NCI-H2081 treated with DMSO at 0.1 percent for 48 hours (cell line): ENCODE measurements at places on chromosomes 13 and 19.

- DNase-seq = no peak
Measured at GRCh38 chr13:37490176-37490779, 108.3 kb downstream of the POSTN start.

DNA sequence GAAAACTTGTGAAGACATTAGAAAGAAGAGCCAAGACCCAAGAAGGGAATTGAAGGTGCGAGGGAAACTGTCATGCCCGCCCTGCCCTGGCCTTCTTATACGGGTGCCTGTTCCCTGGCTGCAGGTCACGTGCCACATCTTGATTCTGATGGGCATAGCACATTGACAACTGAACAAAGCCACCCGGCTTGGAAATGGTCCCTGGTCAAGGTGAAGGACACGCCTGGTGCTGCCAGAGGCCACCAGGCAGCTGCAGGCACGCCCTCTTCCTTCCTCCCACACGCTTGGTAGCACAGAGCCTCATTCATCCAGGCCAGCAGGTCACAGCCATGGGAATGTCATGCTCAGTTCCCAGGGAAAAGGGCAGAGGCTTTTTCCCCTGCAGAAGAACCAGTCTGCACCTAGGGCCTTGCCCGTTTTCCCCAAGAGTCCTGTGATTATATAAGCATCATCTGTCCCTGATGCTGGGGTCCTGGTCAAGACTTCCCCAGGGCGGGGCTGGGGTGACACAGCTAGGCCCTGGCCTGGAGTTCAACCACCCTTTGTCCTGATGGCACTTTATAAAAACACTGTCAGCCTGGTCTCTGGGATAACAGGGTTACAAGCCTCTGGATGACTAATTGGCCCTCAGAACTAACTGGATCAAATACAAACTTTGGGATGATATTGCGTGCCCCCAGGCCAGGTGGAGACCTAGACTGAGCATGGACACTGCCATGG, 56.0 kb downstream of the CDADC1 start:
- DNase-seq = no peak

DNA sequence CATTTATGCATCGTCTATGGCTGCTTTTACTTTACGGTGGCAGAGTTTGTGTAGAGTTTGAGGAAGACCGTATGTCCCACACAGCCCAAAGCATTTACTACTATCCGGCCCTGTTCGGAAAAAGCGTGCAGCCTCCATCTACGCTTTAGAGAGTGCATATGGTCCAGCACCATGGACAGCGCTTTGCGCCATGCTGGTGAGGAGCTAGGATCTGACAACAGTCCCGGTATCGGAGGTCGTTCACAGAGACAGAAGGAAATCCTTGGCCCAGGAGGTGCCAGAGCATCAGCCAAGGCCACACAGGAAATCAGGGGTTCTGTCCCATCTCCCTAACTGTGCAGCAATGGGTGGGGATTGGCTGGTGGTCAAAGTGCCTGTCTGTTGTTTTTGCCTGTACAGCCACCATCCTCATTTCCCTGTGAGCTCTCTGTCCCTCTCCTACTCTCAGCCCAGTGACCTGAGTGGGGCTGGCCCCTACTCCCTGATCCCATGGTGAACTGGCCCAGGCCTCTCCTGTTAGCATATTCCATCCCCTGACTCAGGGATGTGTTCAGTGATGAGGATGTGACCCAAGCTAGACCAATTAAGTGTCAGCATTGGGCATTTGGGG, 16.2 kb upstream of the PRODH2 start:
- DNase-seq = no peak

DNA sequence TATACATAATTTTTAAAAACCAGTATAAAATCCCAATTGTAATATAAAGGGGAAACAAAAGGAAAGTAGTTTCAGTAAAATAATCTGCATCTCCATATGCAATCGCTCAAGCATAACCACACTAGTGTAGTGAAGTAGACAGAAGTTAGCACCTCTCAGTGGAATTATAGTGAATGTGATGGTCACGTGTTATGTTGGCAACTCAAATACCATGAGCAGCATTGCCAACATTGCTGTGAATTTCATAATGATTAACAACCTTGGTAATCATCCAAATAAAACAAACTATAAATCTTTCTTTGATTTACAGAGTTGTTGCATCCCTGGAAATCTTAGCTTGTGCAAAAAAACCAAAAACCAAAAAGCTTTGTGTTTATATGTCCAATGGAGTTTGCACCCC, 77.3 kb upstream of the SIAH3 start:
- no peak for DNase-seq

DNA sequence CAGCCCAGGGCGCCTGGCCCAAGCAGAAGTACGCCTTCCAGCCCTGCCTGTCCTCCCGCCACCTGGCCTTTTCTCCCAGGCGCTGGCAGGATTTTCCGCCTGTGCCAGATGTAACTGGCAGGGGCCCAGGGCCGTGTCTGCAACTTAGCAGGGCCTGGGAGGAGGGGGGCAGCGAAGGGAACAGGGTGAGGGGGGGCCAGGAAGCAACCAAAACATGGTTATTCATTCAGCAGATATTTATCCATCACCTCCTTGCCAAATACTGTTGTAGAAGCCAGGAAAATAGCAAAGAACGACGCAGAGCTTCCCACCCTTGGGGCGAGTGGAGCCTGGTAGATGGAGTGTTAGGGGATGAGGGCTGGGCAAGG, 5.6 kb downstream of the TLE6 start:
- peak; percentile 72 for DNase-seq

DNA sequence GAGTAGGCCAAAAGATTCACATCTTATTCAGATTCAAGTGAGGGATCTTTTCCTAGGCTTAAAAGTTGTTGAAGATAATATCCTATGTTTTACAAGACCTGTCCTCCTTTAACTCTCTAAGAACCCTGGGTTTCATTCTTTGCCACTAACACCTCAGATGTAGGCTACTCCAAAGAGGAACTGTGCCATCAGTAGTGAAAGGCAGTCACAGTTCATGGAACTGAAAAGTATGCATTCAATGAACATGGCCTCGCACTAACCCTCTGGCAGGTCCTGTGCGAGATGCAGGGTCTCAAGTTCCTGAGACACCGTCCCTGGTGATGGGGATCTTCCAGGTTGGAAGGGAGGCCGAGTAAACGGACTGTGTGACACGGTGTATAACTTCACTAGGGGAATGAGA, 4.3 kb downstream of the LGALS14 start:
- no peak for DNase-seq

DNA sequence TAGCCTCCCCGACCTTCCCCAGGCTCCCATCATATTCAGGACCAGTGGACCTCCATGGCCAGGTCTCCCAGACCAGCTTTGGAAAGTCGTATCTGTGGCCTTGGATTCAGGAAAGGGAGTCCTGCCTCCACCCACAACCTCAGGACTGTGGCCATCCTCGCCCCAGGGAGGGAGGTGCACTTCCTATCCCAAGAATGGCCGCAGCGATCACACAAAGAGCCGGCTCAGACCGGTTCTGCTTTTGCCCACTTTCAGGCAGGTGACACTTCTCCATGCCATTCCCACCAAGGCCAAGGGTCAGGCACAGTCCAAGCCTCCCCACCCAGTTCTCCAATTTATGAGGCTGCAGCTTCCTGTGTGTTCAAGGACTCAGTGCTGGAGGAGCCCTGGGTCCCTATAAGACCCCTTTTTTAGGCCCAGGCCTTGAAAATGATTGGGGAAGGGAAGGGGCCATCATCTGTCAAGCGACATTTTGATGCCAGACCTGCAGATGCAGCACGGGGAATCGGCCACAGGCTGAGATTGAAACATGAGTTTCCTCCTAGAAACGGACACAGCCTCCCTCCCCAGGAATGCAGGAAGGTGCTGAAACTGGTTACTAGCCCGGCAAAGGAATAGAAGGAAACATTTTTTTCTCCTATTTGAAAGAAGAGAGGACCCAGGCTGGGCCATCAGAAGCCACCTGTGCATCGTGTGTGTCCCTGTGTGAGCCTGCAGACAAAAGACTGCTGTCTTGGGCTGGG, 65.6 kb upstream of the USE1 start:
- DNase-seq = no peak
